ENCODE measurements at places on chromosomes 7 and 10. TPM values are rescaled to one million over a fixed set of nuclear protein-coding genes. Genes with fewer than 3 reads are reported as not detected.

DNA sequence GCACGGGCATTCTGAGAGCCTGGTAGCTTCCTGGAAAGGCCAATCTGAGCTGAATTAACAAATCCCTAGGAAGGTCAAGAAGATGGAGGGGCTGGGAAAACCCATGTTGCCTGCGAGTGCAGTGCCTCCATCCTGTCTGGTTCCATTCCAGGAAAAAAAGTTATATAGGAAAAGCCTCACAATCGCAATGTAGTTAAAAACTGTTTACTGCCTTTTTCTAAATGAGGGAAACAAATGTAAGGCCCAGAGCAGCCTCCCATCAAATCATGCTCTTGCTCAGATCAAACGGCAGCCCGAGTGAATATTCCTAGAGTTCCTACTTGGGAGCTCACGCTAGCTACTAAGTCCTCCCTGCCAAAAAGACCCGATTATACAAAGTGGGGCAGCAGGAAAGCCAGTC, 179.9 kb downstream of the KCNMA1 start:
- DNase-seq: no peak

DNA sequence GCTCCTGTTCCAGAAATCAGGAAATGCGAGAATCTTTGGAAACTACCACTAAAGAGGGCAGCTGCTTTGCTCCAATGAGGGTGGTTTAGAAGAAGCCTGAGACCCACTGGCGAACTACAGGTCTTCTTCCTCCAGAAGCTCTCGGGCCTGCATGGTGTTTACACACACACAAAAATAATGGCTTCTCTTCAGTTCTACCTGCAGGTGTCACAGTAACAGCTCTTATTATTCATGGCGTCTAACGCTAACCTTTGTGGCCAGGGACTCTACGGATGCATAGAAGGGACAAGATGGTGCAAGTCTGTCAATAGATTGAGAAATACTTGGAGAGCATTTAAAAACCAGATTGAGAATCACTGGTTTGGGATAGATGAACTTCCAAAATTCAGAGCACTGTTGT, 22.4 kb downstream of the GPR141 start:
- no peak for DNase-seq

DNA sequence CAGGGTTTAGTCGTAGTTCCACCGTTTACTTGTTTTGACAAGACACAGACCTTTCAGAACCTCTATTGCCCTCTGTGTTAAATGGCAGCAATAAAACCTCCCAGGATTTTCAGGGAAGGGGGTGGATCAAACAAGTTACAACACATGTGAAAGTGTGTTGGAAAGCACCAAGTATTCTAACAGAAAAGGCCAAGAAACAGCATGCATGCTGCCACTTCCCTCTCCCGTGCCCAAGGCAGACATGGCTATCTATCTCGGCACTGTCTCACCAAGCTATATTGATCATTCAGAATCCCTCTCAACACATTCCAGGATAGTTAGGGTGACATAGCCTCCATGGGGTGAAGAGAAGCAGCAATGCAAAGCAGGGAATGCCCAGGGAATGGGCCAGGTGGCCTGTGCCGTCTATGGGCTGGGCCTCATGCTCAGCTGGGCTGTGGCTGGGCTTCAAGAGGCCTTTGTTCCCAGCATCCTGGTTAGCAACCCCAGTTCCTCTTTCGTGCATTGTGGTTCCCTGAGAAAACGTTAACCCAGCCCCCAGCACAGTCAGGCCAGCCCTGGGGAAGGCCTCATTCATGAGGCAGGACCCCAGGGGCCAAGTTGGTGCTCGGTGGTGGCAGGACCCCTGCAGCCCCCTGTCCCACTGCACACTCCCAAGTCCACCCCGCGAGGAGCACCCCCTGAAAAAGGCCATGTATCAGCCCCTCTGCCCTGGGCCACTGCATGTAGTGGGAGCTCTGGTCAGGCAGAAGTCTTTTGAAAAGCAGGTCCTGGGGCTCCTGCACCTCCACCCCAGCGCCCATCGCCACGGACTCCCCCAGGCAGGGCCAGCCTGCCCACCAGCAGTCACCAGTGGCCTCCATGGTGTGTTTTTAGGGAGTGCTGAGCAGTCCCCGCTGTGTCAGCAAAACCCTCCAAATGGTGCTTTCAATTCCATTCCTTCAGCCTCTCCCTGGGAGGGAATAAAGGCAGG, 25.5 kb downstream of the VSIR start:
- peak; percentile 65 for DNase-seq

LRRN3 gene
- total RNA-seq: 1.5 TPM

CDHR1 gene
- total RNA-seq: 0.46 TPM
